ENCODE measurements at places on chromosomes 1 and 21. TPM values are rescaled to one million over a fixed set of nuclear protein-coding genes. Genes with fewer than 3 reads are reported as not detected.

GRCh38 chr1:20733360-20733975, 965 bp upstream of the SH2D5 start:
- DNase-seq = no peak

GRCh38 chr1:27872802-27873551, 633 bp downstream of the THEMIS2 start:
- DNase-seq = no peak

- no peak for DNase-seq
These were observed 35.1 kb downstream of the TNFSF18 start for GRCh38 chr1:173015629-173016028.

- no peak for DNase-seq
These were observed 437.7 kb upstream of the OLFM3 start for GRCh38 chr1:102434421-102434820.

GRCh38 chr1:179079113-179079761, 2.6 kb upstream of the TOR3A start:
- peak; percentile 77 for DNase-seq

DNA sequence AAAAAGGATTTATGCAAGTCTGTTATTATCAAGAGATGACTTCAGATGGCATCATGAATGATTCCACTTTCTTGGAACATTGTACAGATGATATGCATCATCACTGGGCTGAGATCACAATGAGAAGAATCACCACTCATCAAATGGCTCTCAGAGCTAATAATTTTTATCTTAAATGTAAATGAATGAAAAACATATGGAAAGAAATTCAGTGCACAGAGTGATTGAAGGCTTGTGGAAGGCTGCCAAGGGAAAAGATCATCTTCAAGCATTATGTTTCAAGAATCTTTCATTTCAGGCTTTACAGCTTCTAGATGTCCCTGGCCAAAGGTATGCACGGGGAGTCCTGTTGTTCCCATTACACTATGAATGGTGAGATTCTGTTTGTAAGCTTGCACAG, 955.7 kb downstream of the TTLL7 start:
- no peak for DNase-seq

- DNase-seq = no peak
These were observed 270.7 kb upstream of the RUNX1 start for GRCh38 chr21:35319684-35320283.

- DNase-seq = no peak
These were observed 598.1 kb downstream of the NPHP4 start for GRCh38 chr1:5394111-5394510.

DNA sequence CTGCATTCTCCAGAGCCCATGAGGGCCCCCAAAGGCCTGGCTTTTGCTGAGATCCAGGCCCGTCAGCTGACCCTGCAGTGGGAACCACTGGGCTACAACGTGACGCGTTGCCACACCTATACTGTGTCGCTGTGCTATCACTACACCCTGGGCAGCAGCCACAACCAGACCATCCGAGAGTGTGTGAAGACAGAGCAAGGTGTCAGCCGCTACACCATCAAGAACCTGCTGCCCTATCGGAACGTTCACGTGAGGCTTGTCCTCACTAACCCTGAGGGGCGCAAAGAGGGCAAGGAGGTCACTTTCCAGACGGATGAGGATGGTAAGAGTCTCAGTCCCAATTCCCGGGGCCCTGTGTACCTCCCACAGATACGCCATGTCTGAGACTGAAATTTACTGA, 39.1 kb downstream of the PTPRU start:
- no peak for DNase-seq

GRCh38 chr1:226414098-226414698, 6.3 kb upstream of the PARP1 start:
- no peak for DNase-seq

DNA sequence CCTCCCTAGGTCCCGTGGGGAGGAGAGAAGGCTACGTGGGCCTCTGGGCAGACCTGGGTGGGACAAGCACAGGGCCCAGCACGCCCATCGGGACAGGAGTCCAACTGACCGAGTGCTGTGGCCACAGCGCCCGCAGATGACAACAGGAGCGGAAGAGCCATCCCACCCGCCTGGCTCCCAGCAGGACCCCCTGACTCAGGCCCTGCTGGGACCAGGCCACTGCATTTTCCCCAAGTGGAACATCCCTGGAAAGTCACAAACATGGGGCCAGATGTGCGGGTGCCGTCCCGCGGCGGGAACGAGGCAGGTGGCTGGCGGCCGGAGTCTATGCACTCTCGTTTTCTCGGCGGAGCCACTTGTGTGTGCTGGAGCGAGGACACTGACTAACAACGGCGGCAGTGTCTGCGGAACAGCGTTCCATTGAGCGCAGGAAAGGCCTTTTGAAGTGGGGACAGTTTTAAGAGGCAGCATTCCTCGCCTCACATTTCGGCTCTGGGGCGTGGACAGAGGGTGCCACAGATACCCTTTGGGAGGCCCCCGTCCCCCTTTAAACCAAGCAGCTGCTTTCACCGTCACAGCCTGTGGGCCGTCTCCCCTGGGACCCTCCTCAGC, 93.7 kb upstream of the ARHGEF16 start:
- DNase-seq = no peak

- no peak for DNase-seq
These were observed 254.3 kb upstream of the DAB1 start for GRCh38 chr1:57678138-57678537.

GRCh38 chr1:216894494-216894893, 171.3 kb upstream of the ESRRG start:
- no peak for DNase-seq

DNA sequence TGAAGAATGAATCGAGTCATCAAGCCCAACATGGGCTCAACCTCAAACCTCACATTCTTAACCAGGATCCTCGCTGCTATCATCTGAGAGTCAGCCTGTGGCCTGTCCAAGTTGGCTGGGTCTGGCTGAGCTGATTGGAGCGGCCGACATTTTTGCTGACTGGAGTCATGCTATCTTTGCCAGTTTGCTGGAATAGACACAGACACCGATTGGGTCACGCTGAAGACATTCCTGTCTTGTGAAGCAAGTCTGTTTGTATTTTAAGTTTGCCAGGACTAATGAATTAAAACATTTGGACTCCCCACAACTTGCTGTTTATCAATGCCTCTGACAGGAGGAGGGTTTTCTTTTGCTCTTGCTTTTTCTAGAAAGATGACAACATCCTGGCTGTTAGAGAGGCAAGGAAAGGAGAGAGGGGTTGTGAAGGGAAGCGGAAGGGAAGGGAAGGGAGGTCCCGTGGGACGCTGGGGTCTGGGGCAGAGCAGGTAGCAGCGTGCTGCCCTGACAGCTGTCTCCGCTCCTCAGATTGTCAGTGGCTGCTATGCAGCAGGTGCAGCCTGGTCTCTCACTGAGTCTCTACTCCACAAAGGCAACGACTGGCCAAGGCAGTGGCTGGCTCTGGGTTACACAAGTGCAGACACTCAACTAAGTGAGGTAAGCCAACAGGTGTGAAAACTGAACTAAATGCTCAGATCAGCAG, at the start of gene MAP3K7CL:
Gene MAP3K7CL, plus strand, starts transcription at position 375 of the 700 bp plus-strand sequence. CDS start 2,701 bp downstream, outside the sequence.
- DNase-seq = peak; percentile 30

DNA sequence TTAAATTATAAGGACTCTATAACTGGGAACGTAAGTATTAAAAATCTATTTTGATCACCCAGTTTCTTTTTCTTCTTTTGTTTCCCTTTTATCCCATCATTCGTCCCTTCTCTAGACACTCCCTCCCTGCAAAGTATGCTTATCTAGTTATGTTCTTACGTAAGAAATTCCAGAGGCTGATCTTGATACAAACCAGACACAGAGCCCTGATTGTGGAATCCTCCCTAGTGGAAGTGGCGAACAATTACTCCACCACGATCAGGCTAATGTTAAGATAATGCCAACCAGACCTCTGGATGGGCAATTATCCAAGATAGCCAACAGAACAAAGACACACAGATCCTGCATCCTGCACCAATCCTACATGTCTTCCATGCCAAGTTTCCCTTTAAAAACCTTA, 1557.4 kb downstream of the PLA2G4A start:
- no peak for DNase-seq

DNA sequence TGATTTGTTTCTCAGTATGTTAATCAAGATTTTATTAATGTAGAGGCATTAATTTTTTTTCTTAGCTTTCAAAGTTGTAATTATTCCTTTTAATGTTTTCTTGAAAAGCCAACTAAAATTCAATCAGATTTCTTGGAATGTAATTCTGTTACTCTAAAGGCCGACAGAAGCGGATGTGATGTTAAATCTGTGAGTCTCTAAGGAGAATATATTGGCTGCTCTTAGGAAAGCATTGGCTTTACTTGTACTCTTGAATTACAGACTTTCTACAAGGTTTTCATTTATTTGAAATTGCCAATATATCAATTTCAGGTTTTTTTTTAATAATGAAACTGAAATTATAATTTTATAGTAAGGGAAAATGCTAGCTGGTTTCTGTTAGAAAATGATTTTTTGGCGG, 29.2 kb downstream of the RRP15 start:
- no peak for DNase-seq

- no peak for DNase-seq
These were observed 1.0 kb upstream of the EPS15 start for GRCh38 chr1:51519865-51520699.

GRCh38 chr21:46097336-46098293, at the start of gene COL6A2:
COL6A2 (plus strand) TSS chr21:46098112.
- DNase-seq = peak; percentile 31

DNA sequence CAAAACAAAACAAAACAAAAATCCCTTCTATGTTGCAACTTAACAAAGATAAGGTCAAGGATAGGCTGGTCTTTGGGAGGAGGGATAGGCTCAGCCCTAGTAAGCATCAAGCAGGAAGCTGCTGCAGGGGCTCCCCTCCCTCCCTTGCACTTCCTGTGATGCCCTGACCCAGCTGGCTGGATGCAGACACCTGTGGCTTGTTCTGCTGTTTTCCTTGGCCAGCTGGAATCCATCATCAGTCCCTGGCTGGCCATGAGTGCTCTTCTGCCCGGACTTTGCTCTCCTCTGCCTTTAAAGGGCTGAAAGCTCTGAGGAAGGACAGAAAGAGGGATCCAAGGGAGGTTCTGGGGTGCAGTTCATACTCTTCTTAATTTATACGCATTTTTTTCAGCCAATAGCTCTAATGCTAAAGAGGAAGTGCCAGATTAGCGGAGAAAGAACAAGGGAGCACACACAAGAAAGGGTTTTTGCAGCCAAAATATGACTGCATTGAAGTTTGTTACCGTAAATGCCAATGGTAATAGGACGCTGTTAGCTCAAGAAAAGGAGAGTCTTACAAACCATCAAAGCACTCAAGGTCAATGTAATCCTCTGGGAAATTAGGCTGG, 19.9 kb upstream of the UBE2U start:
- DNase-seq = no peak

The TPTE gene
- not detected for total RNA-seq

The ESRRG gene
- 18.7 TPM for total RNA-seq

The FALEC gene
- not detected for total RNA-seq

The SEMA6C gene
- 5.3 TPM for total RNA-seq

The ZYG11B gene
- total RNA-seq = 16.3 TPM

The OR14K1 gene
- total RNA-seq = 1.3 TPM

The CELSR2 gene
- total RNA-seq = 7.5 TPM

The CLCNKB gene
- 1.3 TPM for total RNA-seq

The TLCD4 gene
- total RNA-seq = 15.6 TPM

The NR1I3 gene
- total RNA-seq = not detected

The MEGF6 gene
- 22.4 TPM for total RNA-seq

The C1orf141 gene
- total RNA-seq = not detected

The ITLN1 gene
- 5.9 TPM for total RNA-seq

The CSF3R gene
- 5.2 TPM for total RNA-seq

The AADACL4 gene
- not detected for total RNA-seq

Data from body of pancreas (tissue), 4 donors.